ENCODE measurements at places on chromosomes 11 and 22. TPM values are rescaled to one million over a fixed set of nuclear protein-coding genes. Genes with fewer than 3 reads are reported as not detected.
A peak's percentile ranks its signal among the peaks of the same experiment; 100 is the strongest.

DNA sequence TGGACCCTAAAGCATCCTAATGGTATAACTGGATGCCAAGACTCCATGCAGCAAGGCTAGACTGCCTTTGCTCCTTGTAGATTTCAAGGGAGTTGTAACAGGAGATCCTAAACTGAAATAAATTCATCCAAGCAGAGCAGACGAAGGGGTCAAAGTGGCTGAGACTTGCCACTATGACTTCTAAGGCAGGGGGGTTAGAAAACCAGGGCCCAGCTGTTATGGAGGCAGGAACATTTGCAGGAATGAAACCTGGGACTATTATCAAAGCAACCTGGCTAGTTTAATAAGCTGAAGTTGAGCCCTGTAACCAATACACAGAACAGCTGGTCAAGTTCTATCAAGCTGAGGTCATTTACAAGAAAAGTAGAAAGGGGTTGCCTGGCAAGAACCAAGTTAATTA lies 122.2 kb upstream of the TRPC6 start:
- no peak for DNase-seq

GRCh38 chr11:9047964-9048523 lies 43.4 kb downstream of the SCUBE2 start:
- no peak for DNase-seq

GRCh38 chr22:21025266-21025665 lies 7.1 kb downstream of the SLC7A4 start:
- no peak for DNase-seq

GRCh38 chr11:132898021-132898420 lies 634.3 kb downstream of the OPCML start:
- no peak for DNase-seq

- DNase-seq: peak; percentile 4
These were observed 28.5 kb upstream of the CSNK1E start for GRCh38 chr22:38345782-38346181.

DNA sequence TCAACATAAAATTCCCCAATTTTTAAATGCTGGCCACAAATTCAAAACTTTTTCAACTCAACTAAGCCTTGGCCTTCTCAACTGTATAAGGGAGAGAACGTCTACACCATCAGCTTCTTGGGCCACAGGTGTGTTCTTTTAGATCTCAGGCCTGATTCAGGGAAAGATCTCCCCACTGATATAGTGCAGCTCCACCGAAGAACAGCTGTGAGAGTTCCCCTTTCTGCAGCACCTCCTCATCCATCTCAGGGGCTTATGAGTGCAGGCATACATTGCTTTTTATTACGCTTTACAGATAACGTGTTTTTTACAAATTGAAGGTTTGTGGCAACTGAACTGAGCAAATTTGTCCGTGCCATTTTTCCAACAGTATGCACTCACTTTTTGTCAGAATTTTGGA lies 8.0 kb upstream of the CD82 start:
- DNase-seq: no peak

DNA sequence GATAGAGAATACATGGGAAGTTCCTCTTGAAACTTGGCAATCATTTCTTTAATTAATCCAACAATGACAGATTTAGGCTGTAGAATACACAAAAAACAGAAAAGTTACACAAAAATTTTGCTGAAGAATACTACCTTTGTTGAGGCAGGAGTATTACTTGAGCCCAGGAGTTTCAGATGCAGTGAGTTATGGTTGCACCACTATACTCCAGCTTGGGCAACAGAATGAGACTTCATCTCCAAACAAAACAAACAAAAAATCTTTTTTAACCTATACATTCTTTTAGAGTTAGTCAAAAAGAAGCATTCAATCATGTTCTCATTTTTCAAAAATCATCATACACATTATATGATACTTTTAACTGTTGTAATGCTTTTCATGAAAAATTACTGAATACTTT lies 22.1 kb downstream of the UEVLD start:
- DNase-seq: no peak

DNA sequence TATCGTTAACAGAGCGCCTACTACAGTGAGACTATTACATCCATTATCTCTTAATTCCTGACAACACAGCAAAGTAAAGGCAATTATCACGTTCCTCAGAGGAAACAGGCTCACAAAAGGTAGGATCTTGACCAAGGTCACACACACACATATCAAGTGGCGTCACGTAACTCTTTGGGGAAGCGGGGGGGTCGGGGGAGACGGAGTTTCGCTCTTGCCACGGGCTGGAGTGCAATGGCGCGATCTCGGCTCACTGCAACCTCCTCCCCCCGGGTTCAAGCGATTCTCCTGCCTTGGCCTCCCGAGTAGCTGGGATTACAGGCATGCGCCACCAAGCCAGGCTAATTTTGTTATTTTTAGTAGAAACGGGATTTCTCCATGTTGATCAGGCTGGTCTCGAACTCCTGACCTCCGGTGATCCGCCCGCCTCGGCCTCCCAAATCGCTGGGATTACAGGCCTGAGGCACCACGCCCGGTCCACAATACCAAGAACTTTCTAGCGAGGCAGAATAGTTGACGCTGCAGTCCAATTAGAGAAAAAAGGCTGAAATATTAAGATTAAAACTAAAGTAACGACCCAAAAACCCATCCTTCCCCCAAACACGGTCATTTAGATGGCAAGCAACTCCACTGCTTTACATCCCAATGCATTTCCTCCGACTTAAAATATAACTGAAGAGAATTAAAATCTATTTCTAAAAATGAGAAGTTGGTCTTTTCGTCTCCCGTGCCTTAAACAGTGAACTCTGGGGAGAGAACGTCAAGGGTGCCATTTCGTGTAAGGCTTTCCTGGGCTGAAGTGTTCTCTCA lies 1.2 kb downstream of the DDX17 start:
- peak; percentile 89 for DNase-seq

DNA sequence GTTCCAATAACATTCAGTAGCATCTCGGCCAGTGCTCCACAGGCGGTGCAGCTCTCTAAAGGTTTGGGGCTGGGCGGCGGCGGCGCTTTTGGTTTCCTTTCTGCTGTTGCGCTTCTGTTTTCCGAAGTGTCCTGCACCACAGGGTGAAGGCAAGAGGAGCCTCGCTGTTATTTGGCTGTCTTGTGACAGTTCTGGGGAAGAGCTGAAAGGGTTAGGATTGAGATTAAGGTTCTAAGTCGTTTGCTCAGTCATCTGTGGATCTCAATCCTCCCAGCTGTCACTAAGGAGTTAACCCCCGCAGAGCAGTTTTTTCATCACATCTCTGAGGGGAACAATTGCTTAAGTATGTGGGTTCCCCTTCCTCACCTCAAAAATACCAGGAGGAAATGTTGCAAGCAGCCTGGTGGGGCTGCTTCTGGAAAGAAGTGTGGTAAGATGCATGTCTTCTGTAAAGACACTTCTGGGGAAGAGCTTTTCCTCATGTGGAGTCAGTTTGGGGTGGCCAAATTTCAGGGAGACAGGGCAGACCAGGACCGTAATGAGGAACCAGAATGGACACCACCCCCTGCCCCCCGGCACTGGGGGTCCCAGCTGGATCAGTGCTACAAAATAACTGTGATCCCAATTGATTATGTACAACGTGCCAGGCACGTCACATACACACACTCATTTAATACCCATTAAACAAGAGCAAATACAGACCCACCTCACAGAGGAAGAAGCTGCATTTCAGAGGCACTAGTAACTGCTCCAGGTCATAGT lies 14.2 kb downstream of the TMEM121B start:
- no peak for DNase-seq

GRCh38 chr22:43390872-43391271 lies 20.9 kb upstream of the MPPED1 start:
- no peak for DNase-seq

DNA sequence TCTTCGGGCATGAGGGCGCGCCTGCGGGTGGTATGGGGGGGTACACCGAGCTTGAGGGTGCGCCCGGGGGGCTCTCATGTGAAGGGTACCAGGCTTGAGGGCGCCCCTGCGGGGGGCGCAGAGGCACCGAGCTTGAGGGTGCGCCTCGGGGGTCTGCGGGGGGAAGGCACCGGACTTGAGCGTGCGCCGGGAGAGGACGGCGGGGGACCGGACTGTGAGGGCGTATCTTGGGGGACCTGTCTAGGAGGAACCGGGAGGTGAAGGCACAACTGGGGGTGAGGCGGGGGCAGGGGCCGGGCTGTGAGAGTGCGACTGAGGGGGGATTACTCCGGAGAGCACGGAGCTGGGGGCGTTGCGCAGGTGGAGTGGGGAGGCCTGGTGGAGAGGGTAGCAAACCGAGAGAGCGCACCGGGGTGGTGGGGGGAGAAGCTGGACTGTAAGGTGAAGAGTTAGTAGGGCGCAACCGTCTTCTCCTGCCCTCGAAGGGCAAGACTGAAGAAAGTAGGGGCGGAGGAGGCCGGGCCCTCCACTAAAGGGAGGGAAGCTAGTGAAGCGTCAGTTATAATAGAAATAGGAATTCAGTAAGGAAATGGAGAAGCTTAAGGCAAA lies 1.1 kb upstream of the DDX6 start:
- DNase-seq: no peak

GRCh38 chr22:38236786-38237185 lies 35.0 kb downstream of the MAFF start:
- no peak for DNase-seq

- DNase-seq: no peak
These were observed 19.9 kb downstream of the BID start for GRCh38 chr22:17754233-17754925.

- peak; percentile 93 for DNase-seq
These were observed 14.9 kb downstream of the SCYL1 start for GRCh38 chr11:65539744-65540289.

DNA sequence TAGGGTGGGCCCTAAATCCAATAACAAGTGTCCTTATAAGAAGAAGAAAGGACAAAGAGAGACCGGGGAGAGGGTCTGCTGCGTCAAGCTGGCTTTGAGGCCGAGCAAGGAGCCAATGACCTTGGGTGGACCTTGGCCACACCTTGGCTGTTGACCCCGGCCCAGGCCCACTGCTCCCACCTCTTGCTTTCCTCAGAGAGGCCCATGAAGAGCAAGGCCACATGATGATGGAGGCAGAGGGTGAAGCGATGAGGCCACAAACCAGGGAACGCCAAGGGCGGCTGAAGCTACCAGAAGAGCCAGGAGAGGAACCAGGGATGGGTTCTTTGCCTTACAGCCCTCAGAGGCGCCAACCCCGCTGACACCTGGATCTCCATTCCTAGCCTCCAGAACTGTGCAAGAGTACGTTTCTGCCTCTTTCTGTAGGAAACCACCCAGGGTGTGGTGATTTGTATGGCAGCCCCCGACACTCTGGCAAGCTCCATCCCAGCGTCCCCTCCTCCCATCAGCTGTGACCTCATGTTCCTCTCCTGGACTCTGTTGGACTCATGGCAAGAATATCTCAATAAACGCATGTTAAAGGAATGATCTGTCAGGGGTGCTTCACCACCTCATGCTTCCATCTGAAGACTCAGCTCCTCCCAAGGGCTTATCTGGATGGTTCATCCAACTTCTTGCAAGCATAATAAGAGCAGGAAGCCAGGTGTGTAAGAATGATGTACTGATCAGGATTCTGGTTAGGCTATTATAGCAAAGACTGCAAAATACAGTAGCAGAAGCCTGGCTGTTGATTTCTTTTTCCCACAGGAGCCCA lies 41.6 kb upstream of the LINC01488 start:
- DNase-seq: no peak

- DNase-seq: no peak
These were observed 1495.9 kb downstream of the BRD1 start for GRCh38 chr22:48331691-48332220.

DNA sequence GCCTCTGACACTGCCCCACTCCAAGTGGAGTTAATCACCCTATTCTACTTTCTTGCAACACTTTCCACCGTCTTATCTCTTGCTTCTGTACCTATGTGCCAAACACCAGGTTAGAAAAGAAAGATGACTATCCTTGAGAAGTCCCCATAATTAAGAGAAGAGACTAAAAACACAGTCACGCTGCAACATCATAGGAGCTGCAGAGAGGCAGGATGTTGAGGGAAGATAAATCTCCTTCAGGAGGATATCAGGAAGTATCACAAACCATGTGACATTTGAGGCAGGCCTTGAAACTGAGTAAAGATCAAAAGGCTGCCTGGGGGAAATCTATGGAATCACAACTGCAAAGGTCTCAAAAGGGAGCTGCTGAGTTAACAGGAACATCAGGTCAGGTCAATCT lies 24.8 kb downstream of the GAB2 start:
- DNase-seq: no peak

DNA sequence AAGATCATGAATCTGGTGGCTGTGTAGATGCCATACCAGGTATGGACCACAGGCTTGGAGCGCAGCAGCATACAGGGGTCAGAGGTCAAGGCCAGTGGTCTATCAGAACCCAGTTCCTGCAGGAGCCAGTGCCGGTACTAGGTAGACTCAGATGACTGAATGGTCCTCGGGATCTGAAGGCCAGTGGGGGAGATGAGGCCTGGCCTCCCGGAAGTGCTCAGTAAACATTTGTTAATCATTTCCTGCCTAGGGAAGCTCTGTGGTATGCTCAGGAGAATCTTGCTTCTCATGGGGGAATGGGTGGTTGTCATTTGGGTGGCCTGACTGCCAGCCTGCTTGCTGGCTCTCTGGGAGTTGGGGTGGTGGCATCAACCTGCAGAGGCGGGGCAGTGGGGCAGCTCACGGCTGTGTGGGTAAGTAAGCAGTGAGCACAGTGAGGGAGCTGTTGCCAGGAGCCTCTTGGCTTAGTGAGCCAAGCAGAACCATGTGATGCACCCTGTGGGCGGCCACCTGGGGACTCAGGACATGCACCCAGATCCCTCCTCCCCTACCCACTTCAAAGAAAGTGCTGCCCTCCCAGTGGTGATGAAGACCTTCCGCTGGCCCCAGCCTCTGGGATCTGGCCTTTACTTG lies 33.0 kb downstream of the PTPRJ start:
- no peak for DNase-seq

DNA sequence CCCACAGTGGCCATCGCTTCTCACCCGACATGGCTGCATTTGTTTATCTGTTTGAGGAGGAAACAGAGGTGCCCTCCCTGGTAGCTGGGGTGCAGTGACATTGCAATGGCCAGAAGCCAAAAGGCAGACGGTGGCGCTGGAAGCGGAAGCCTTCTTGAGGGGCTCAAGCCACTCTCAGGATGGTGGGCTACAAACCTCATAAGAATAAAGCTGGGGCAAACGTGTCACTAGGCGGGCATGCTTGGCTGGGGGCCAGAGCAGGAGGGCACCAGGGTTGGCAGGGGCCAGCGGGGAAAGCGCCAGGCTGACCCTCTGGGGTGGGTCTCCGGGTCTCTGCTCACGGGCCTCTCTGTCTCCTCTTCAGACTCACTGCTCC lies 12.6 kb downstream of the TNNT3 start:
- no peak for DNase-seq

DNA sequence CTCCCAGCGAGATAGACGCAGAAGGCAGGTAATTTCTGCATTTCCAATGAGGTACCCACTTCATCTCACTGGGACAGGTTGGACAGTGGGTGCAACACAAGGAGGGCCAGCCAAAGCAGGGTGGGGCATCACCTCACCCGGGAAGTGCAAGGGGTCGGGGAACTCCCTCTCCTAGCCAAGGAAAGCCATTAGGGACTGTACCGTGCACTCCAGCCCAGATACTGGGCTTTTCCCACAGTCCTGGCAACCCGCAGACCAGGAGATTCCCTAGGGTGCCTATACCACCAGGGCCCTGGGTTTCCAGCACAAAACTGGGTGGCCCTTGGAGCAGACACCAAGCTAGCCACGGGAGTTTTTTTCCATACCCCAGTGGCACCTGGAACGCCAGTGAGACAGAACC lies 17.2 kb downstream of the TRPC6 start:
- no peak for DNase-seq

Gene NPAS4
- 0.19 TPM for total RNA-seq

Gene DGCR6
- total RNA-seq: 6.8 TPM

Gene EED
- 18.8 TPM for total RNA-seq

Gene NEFH
- 0.42 TPM for total RNA-seq

Gene KCNJ11
- 20.5 TPM for total RNA-seq

All from lower leg skin (tissue), 4 donors.